Activated naive CD4-positive, alpha-beta T cell treated with anti-CD3 and anti-CD28 coated beads for 36 hours (primary cell): ENCODE measurements at places on chromosomes 5 and 9. TPM values are rescaled to one million over a fixed set of nuclear protein-coding genes. Genes with fewer than 3 reads are reported as not detected.

Gene WNT8A
- total RNA-seq, result not detected

- H3K27me3 ChIP-seq, result peaks cover 4% of the 10 kb centered on the region
- DNase-seq, result no peak
- no peaks in the 10 kb centered on the region for H3K36me3 ChIP-seq
- no peak overlapping the region for H3K27ac ChIP-seq
- no peaks in the 10 kb centered on the region for H3K4me1 ChIP-seq
Observed at GRCh38 chr9:27602954-27603353, 29.7 kb upstream of the C9orf72 start.

Gene AQP7
- total RNA-seq, result not detected

DNA sequence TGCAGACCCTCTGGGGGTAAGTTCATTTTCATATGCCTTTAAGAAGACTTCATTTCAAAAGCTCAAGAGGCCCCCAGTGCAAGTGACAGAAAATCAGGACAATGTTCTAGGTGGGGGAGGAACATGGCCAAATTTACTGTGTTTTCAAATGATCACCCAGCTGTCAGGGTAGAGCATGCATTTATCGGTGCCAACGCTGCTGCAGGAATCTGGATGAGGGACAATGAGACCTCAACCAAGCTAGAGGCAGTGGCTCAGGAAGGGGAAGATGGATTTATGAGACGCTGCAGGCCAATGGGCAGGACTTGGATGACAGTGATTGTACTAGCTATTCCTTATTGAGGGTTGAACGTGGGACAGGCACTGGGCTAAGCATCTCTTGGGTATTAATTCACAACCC is 278.4 kb downstream of the ASTN2 start:
- H3K27me3 ChIP-seq, result no peaks in the 10 kb centered on the region
- DNase-seq, result no peak
- H3K27ac ChIP-seq, result no peak overlapping the region
- no peak overlapping the region for H3K4me3 ChIP-seq
- no peaks in the 10 kb centered on the region for H3K36me3 ChIP-seq
- no peaks in the 10 kb centered on the region for H3K4me1 ChIP-seq

GRCh38 chr5:169213479-169213878 is 87.5 kb downstream of the SLIT3 start:
- no peaks in the 10 kb centered on the region for H3K36me3 ChIP-seq
- DNase-seq, result no peak
- no peak overlapping the region for H3K4me3 ChIP-seq

Gene CATSPER3
- total RNA-seq, result not detected

- no peak overlapping the region for H3K27ac ChIP-seq
- DNase-seq, result no peak
- peaks cover 9% of the 10 kb centered on the region for H3K36me3 ChIP-seq
- H3K4me3 ChIP-seq, result no peak overlapping the region
- H3K27me3 ChIP-seq, result no peaks in the 10 kb centered on the region
Observed at GRCh38 chr5:109411627-109412026, 1.9 kb upstream of the PJA2 start.
